Anterior cingulate cortex (tissue), 58 donors: ENCODE measurements at places on chromosomes 5 and 9.

DNA sequence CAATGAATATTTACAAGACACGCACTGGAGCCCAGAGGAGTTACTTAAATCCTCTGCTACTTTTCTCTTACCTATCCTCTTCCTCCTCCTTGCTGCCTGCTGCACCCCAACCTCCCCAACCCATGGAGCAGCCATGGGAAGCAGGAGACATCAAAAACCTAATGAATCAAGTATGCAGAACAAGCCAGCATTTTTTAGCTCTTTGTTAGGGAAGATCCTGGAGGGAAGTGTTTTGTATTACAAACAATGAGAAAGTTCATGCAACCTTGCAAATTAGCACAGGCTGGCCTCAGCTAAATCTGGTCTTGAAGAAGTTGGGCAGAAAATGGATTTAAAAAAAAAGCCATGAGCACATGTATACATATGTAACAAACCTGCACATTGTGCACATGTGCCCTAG, 498.8 kb downstream of the KIF4B start:
- DNase-seq: no peak

DNA sequence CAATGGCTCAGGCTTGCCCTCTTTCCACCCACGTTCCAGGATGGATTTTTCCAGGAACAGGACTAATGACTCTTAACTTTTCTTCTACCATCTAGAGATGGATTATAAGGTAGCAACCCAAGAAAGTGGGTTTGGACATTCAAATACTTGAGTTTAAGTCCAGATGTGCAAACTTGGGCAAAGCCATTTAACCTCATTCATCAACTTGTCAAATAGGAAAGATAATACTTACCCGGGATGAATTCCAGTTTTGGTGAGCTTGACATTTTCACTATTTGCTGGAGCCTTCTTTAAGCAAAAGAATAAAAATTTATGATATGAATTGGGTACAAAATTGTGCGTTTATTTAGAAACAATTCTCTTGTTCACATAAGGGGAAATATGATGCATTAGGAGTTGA, 44.3 kb upstream of the ZBED3 start:
- no peak for DNase-seq

GRCh38 chr5:68657055-68657961, 436.5 kb upstream of the SLC30A5 start:
- no peak for DNase-seq

DNA sequence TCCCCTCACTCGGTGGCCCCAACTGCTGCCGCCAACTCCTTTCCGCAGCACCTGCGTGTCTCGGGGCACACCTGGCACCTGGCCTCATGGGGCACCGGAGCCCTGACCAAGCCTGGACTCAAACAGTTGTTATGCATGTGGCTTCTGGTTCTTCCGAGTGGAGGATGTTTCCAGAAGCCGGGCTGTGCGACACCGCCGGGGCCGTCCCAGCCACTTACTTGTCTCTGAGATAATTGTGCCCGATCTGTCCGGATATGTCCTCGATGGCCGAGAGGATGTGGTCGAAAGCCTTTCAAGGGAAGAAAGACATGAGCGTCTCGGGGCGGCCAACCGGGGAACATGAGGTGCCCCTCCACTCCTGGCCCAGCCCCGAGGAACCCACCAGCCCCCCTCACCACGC, 38.4 kb downstream of the EXOC3 start:
- no peak for DNase-seq

GRCh38 chr5:162384225-162384624, 316.7 kb downstream of the GABRG2 start:
- DNase-seq: no peak

DNA sequence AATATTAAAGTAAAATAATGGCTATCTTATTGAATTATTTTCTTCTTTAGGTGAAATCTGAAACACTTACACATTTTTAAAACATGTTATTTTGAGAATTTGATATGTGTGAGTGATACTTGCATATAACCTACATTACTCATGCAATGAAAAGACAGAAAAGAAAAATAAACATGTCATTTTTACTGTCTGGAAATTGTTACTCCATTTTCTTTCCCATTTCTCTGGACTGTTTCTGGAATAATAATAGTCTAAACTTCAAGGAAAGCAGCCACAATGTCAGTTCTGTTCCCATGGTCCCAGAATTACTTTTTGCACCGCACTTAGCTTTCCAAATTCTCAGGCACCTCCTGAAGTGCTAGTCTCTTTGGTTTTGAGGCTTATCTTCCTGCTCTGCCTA, 145.5 kb downstream of the PRR16 start:
- DNase-seq: no peak
